ENCODE measurements at places on chromosomes 1 and 21.

DNA sequence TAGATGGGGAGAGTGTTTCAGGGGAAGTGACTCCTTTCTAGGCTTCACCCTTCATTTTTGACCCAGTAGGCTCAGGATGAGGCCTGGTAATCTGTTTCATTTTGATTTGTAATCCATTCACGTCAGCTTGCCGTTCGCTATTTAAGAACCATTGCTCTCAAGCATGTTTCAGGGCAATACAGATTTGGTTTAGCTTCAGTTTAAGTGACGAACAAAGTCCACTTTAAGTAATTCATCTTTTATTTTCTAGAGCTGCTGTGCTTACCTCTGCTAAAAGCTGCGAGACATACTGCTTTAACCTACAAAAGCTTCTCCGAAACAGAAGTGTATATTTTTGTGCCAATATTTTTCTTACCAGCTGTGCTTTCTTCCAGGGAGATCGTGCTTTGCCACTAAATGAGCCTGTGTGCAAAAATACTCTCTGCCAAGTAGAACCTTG is 8.9 kb upstream of the FMO3 start:
- no peak for DNase-seq

- DNase-seq, result no peak
Observed at GRCh38 chr1:175704621-175705020, 38.8 kb downstream of the TNR start.

DNA sequence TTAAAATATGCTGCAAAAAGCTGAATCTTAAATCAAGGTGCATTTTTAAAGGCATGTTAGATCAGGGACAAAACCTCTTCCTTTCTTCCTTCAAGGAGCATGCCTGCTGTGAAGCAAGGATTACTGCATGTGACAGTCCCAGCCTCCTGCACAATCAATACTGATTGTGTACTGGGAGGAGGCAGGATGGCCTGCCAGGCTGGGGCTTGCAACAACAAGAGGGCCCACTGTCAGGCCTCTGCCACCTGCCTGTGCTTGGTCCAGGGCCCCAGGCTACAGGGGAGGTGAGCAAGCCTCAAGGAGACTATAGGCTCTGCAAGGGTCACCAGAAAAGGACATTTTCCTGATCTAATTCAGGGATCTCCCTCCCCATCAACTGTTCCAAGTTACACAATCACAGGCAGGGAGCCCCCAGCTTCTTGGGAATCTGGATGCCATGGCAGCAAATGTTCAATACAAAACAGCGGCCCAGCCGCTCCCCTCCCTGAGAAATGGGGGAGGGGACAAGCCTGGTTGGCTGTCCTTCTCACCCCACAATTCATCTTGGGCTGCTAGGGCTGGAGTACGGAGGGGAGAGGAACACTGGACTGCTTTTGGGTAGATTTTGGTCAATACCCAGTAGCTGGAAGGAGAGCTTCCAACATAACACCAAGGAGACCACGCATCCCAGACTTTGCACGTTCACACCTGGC is 76.7 kb downstream of the SSBP3 start:
- no peak for DNase-seq

GRCh38 chr1:29990304-29990703 is 733.1 kb downstream of the MATN1 start:
- DNase-seq, result no peak

DNA sequence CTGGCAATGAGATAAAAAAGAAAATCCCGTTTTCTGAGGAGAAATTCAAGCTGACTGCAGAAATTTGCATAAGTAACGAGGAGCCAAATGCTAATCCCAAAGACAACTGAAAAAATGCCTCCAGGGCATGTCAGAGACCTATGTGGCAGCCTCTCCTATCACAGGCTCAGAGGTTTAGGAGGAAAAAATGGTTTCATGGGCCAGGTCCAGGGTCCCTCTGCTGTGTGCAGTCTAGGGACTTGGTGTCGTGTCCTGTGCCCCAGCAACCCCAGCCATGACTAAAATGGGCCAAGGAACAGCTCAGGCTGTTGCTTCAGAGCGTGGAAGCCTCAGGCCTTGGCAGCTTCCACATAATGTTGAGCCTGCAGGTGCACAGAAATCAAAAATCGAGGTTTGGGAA is 456.5 kb downstream of the DPYD start:
- DNase-seq, result no peak

Data from NCI-H187 (cell line).